ENCODE measurements at places on chromosomes 1 and 21.

DNA sequence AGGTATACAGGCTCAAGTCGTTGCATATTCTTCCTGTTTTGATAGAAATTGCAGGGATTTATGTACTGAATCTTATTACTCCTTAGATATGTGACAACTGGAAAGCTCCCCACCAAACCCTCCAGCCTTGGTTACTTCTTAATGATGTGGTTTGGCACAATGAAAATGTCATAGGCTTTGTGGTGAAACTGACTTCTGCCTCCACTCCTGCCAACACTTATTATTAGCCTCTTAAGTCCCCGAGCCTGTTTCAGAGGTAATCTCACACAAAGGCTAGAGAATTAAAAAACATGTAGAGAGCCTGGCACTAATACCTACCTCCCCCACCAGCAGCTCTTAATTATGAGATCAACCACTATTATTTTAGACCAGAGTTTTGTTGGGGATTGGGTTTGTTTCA lies 4.2 kb downstream of the COX20 start:
- DNase-seq: no peak

- DNase-seq: no peak
Observed at GRCh38 chr1:240351690-240352089, 260.0 kb downstream of the FMN2 start.

GRCh38 chr1:100322436-100323211 lies 29.7 kb upstream of the CDC14A start:
- no peak for DNase-seq

DNA sequence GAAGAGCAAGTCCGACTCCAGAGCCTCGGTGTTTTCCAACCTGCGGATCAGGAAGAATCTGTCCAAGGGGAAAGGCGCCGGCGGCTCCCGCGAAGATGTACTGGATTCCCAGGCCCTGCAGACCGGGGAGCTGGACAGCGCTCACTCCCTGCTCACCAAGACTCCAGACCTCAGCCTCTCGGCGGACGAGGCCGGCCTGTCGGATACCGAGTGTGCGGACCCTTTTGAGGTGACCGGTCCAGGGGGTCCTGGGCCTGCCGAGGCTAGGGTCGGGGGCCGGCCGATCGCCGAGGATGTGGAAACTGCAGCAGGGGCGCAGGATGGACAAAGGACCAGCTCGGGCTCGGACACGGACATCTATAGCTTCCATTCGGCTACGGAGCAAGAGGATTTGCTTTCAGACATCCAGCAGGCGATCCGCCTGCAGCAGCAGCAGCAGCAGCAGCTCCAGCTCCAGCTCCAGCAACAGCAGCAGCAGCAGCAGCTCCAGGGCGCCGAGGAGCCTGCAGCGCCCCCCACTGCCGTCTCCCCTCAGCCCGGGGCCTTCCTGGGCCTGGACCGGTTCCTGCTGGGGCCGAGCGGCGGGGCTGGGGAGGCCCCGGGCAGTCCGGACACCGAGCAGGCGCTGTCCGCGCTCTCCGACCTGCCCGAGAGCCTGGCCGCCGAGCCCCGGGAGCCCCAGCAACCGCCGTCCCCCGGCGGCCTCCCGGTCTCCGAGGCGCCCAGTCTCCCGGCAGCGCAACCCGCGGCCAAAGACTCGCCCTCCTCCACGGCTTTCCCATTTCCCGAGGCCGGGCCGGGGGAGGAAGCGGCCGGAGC lies 827 bp downstream of the FMN2 start:
- no peak for DNase-seq

DNA sequence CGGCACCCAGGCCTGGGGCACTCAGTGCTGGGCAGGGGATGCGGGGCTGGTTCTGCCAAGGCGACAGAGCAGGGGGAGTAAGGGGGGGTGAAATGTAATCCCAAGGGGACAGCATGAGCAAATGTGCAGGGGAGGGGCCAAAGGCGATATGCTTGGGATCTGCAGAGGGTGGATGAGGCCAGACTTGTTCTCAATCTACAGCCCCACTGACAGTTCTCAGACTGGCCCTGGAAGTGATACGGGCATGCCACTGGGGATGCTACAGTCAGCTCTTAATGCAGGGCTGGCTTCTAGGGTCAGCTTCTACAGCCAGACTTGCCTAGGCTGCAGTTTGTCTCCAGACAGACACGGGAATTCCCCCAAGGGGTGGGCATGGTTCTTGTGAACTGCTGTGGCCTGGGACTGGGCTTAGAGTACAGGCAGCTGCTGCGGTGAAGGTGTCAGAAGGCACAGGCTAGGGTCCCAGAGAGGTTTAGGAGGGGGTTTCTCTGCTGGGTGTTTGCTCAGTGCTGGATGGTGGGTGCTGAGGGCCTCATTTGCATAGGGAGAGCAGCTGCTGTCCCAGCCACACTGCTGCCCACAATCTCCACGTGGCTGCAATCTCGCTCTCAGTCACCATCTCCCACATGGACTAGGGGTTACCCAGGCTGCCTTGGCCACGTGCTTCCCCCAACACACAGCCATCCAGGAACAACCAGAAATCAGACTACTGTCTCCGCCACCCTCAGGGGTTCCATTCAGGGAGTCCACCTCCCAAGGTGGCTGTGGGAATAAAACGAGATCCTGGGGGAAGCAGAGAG lies 190.1 kb downstream of the HIVEP3 start:
- no peak for DNase-seq

DNA sequence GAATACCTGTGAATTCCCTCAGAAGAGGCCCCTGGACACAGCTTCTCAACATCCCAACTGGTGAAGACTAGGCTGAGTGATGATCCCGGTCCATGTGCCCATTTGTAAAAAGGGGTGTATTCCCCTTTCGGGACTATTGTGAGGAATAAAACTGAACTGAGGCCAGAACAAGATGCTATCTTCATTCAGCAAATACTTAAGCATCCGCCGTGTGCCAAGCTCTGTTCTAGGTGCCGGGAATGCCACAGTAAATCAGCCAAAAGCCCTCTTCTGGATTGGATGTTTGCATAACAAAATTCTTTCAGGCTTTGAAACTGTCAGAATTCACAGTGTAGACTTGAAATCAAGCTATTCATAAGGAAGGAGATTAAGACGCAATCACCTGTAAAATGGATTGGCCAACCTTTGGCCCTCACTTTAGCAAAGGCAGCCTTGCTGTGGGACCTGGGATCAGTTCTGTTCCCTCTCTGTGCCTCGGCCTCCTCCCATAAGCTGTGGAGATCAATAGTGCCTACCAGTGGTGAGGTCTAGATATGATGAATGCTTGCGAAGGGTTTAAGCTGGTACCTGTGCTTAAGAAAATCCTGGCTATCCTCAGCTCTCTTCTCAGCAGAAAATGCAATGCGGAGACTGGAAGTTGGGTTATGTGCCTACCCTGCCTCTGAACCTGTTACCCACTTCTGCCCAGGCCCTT lies 1.8 kb downstream of the ALPL start:
- DNase-seq: no peak

DNA sequence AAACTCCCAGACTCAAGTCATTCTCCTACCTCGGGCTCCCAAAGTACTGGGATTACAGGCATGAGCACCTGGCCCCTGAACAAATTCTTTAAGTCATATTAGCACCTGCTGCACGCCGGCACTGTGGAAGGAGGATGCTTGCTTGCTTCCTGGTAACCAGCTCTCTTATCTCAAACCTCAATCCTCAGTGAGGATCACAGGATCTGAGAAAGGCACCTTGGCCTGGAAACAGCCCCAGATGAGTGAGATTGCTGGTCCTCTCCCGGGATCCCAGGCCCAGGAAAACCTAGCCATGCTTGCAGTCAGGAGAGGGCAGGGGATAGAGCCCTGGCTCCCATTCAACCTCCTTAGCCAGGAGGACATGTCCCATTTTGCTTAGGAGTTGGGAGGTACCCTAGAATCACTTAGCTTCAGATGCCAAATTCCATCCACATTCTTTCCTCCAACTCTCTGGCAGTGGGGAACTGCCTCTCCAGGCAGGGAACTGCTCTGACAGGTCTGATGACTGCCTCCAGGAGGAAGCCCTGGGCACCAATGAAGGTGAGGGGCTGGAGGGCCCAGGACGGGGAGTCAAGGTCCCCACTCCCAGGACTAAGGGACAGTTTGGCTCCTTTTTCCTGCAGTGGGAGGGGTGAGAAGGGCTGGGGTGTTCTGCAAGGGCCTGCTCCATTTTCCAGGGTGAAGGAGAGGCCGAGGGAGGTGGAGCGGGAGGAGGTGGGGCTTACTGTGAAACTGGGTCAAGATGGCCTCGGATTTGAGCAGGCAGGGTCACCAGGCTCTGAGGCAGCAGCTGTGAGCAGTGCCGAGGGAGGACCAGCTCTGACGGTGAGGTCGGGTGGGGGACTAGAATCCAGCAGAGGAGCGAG lies 9.5 kb downstream of the GPR37L1 start:
- DNase-seq: no peak

DNA sequence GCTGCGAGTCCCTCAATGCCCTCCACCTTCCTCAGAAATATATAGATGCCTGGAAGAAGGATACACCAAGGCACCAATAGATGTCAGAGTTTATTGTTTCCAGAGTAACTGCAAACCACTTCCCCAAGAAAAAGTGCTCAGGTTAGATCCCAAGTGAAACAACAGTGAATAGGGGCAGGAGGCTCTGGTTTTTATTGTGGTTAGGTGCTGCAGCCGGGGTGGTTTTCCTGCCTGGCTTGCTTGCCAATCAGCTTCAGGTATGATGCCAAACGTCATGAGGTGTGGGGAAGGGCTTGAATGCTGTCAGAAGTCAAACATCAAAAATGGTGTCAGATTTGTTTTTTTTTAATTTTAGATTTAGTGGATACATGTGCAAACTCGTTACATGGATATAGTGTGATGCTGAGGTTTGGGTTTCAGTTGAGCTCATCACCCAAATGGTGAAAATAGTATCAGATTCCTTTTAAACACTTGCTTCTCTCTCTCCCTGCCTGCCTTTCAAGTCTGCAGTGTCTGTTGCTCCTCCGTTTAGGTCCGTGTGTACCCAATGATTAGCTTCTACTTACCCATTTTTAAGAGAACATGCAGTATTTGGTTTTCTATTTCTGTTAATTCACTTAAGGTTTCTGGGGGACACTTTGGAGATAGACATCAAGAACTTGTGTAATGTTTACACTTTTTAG lies 1317.0 kb downstream of the MRPL39 start:
- no peak for DNase-seq

GRCh38 chr1:41361495-41362356 lies 492 bp downstream of the FOXO6 start:
- DNase-seq: no peak

- DNase-seq: no peak
Observed at GRCh38 chr1:85838238-85838637, 130.0 kb upstream of the ZNHIT6 start.

DNA sequence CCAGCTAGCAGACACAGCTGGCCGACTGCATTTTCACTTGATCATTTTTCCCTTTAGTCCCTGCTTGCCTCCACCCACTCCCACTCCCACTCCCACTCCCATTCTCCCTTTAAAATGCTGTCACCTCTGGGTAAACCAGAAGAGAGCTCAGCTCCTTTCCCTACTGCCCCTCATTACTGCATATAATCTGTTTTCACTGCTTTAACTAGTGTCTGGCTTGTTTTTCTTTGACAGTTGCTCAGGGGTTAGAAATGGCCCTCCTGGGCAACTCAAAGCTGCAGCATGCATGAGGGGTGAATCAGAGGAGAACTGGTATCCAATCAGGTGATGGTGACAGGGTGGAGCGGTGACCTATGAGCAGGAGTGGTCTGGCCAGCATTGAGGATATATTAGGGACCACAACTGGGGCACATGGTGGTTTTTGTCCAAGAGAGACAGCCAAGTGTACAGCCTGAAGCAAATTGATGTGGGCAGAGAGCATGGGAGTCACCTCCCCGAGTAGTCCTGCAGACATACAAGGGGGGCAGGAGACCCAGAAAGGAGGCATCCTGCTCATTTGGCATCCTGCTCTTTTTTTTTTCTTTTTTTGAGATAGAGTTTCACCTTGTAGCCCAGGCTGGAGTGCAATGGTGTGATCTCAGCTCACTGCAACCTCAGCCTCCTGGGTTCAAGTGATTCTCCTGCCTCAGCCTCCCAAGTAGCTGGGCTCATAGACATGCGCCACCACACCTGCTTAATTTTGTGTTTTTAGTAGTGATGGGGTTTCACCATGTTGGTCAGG lies 42.6 kb upstream of the SRSF10 start:
- DNase-seq: no peak

DNA sequence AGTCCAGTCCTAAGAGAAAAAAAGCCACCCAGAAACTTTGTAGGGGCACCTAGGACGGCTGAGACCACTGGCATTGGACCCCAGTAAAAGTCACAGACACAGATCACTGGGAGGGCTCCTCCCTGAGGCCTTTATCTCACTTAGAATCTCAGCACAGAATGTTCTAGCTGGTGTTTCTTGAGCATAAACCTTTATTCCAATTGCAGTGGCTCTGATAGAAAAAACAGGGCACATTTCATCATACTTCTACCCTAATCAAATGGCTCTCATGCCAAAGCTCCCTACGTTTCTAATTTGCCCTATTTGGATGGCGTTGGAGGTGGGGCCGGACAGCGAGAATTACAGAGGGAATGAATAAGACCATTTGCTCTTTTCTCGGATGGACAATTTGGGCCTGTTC lies 53.8 kb downstream of the NGF start:
- no peak for DNase-seq

- no peak for DNase-seq
Observed at GRCh38 chr1:201947697-201948008, 1.3 kb upstream of the LMOD1 start.

GRCh38 chr1:13451399-13451965 lies 41.2 kb downstream of the PRAMEF20 start:
- no peak for DNase-seq

- DNase-seq: no peak
Observed at GRCh38 chr1:161736335-161736969, 13.1 kb upstream of the DUSP12 start.

GRCh38 chr1:46438346-46438745 lies 44.2 kb downstream of the FAAH start:
- no peak for DNase-seq

GRCh38 chr1:24767351-24767750 lies 22.1 kb downstream of the CLIC4 start:
- no peak for DNase-seq

GRCh38 chr1:78224861-78225552 lies 179.2 kb downstream of the GIPC2 start:
- no peak for DNase-seq

DNA sequence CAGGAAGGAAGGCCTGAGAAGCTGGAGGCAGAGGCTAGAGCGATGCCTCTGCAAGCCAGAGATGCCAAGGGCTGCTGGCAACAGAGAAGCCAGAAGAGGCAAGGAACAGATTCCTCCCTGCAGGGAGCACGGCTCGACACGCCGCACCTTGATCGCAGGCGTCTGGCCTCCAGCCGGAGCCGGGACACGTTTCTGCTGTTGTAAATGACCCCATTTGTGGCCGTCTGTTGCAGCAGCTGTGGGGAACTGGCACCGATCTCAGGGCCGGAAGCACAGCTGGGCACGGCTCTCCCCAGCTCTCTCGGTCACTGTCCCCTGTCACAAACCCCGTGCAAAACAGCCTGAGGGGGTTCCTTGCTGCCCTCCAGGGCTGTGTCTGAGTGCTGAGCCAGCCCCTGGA lies 59.6 kb downstream of the SIK1 start:
- no peak for DNase-seq

GRCh38 chr21:18164933-18165332 lies 79.7 kb upstream of the CHODL start:
- no peak for DNase-seq

DNA sequence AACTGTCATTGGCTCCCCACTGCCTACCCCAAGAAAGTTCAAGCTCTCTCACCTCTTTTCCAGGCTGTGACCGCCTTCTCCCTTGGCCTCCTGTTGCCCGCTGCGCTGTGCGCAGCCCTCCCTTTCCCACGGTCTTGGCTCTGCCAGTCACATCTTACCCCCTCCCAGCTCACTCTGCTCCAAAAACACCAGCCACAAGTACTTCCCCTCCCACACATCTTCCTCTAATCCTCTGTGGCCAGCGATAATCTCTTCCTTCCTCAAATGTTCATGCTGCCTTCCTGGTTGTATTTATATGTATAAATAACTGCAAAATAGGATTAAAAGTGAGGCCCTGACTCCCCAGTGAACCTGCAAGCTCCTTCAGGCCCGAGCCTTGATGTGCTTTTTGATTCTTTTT lies 81.8 kb downstream of the AJAP1 start:
- no peak for DNase-seq
